ENCODE measurements at places on chromosomes 6 and 20.

DNA sequence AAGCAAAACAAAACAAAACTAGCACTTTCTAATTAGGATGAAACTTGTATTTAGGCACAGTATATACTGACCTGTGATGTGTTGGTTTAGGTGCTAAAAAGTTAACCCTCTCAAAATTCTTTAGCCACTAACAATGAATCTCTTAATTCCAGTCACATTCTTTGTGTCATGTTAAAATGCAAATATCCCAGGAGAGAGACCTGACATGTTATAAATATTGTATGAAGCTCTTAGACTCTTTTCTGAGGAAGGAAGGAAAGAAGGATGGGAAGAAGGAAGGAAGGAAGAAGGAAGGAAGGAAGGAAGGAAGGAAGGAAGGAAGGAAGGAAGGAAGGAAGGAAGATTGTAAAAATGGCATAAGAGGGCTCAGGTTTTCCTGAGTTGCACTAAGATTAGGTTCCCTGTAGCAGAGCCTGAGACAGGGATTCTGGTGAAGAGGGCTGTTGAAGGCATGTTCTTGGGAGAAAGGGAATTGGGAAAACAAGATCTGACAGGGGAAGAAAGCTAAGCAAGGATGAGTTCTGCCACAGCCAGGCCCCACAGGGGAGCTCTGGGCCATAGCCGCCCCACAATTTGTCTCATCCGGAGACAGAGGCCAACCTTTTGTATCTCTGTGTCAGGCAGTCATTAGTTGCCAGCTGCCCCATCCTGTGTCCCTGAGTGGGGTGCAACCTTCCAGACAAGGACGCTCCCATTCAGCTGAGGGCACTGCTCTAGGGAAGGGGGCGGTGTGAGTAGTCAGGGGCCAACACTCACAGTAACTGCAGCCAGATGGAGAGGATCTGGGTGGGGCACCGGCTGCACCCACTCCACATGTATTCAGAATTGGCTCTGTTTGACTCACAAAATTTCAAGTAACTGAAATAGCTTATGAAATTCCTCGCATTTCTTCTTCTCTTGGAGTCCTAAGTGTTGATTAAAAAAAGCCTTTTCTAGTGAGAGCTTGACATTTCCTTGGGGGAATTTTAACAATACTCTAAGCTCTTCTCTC lies 189.3 kb upstream of the ARG1 start:
- DNase-seq: no peak

DNA sequence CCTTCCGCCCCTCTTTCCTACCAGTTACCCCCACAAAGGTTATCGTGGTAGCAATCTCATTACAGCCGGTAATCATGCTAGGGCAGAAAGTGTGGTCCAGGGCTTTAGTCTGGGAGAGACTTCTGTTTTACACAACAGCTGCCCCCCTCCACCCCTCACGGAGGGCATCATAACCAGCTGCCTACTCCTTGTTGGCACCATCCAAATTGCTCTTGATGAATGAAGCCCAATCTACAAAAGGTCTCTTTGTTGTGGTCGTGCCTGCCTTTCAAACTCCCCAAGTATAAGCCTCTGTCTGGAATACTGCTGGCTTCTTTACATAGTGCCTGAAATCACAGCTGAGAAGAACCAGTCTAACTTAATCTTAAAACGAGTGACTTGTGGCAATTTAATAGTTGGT lies 157.9 kb downstream of the INSM1 start:
- DNase-seq: no peak

GRCh38 chr6:41970436-41970846 lies 28.8 kb upstream of the CCND3 start:
- DNase-seq: no peak

- no peak for DNase-seq
Measured at GRCh38 chr20:12055161-12055560, 137.5 kb downstream of the BTBD3 start.

- DNase-seq: no peak
Measured at GRCh38 chr6:1482381-1483166, 93.2 kb downstream of the FOXF2 start.

- DNase-seq: no peak
Measured at GRCh38 chr6:160077526-160077925, 44.1 kb upstream of the SLC22A1 start.

GRCh38 chr6:100721256-100721655 lies 159.9 kb downstream of the ASCC3 start:
- no peak for DNase-seq

- no peak for DNase-seq
Measured at GRCh38 chr6:47240277-47240890, 69.3 kb downstream of the TNFRSF21 start.

All from GOT3 (cell line).